ENCODE measurements at places on chromosomes 4 and X. TPM values are rescaled to one million over a fixed set of nuclear protein-coding genes. Genes with fewer than 3 reads are reported as not detected.

The XPNPEP2 gene
- total RNA-seq: 1.6 TPM

The CPEB2 gene
- 9.7 TPM for total RNA-seq

The AMTN gene
- not detected for total RNA-seq

- no peak for DNase-seq
These were observed 1359.5 kb downstream of the TECRL start for GRCh38 chr4:63049726-63050125.

- DNase-seq: no peak
These were observed 6.3 kb upstream of the SH3KBP1 start for GRCh38 chrX:19893727-19894126.

Data from activated CD8-positive, alpha-beta T cell treated with anti-CD3 and anti-CD28 coated beads, Interleukin-2, amount 10 ng/mL, durations not matched to agents 7 days and 5 days (primary cell).